Naive thymus-derived CD8-positive, alpha-beta T cell (primary cell): ENCODE measurements at places on chromosomes 5 and 9. TPM values are rescaled to one million over a fixed set of nuclear protein-coding genes. Genes with fewer than 3 reads are reported as not detected.

Gene DND1
- total RNA-seq: 3.4 TPM

Gene INSL6
- not detected for total RNA-seq

Gene CER1
- not detected for total RNA-seq

Gene ZFAND5
- 153 TPM for total RNA-seq

Gene C5orf52
- total RNA-seq: not detected

Gene APBB3
- total RNA-seq: 75.6 TPM

DNA sequence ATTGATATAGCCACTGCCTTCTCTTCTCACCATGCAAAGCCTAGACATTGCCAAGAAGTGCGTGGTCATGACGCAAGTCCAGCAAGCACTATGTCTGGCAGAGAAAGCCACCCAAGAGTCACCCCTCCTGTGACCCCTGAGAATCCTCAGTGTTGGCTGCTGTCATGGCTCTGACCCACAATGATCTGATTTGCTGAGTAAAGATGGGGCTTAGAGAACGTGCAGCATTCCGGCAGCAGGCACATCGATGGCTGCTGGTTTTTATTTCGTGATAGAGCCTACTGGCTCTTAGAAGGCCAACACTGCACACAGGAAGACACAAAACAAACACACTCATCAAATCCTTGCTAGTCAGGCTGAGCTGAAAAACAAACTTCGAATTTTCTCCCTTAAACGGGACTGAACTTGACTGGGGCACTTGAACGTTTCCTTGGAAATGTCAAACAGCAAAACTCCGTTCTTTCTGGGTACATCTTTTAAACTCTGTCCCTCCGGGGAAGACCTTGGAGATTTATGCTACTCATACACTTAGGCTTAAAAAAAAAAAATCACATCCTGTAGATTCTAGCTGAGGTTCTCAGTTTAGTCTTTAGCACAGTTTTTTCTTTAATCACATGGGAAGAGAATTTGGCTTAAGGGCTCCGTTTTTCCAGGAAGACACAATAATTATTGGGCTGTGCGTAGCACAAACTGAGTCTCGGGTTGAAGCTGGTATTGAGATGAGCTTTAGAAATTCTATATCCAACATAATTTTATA lies 88.2 kb upstream of the BASP1 start:
- H3K27me3 ChIP-seq: peaks cover 18% of the 10 kb centered on the region
- H3K36me3 ChIP-seq: no peaks in the 10 kb centered on the region
- DNase-seq: no peak
- no peak overlapping the region for H3K4me3 ChIP-seq

GRCh38 chr5:61412361-61412760 lies 80.3 kb downstream of the ZSWIM6 start:
- no peak overlapping the region for H3K27ac ChIP-seq
- no peak for DNase-seq
- no peaks in the 10 kb centered on the region for H3K36me3 ChIP-seq
- H3K27me3 ChIP-seq: no peaks in the 10 kb centered on the region
- H3K4me1 ChIP-seq: peaks cover 52% of the 10 kb centered on the region

DNA sequence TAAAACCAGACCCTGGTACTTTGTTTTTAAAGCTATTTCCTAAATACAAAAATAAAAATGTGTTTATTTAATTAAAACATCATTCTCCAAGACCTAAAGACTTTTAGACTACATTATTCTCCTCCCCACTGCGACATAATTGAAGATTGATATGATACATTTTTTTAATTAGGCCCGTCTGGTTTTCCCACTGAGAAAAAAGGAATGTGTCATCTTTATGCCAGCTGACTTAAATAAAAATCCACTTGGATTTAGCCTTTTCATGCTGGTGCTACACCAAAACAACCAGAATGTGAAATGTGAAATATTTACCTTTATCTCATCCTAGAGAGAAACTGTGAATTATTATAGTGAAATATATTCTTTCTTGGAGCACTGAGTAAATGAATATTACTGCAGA lies 155.5 kb upstream of the PPP1R2B start:
- H3K27ac ChIP-seq: no peak overlapping the region
- DNase-seq: no peak
- H3K4me1 ChIP-seq: no peaks in the 10 kb centered on the region
- peaks cover 1% of the 10 kb centered on the region for H3K36me3 ChIP-seq
- H3K4me3 ChIP-seq: no peak overlapping the region

DNA sequence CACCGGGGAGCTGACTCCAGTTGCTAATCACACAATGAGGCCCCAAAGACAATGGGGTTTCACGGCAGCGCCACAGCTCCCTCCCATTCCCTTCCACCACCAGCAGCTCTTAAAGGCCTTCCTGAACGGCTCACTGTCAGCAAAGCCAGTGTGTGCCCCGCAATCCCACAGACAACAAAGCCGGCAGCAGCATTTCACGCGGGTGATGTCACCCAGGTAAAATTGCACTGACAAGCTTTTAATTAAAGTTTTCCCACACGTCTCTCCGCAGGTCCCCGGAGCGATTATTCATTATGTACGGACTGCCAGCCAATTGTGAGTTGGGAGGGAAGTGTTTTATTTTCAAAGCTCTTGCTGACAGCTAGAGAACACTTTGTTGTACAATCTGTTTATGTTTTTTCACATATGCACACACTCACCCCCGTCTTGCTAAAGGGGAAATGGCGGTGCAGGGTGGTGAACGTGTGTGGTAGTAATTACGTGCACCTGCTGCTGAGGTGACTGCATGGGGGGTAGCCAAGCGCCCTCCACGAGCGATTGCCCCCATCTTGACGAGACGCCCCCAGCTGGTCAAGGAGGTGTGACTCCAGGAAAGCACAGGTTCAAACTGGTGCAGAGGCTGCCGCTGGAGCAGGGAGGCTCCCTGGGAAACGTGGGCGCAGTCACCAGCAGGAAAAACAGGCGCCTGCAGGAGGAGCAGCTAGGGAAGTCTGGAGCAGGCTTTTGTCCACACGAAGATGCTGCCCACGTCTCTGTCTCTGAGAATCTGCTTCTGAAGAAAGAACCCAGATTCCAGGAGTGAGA lies 65.0 kb downstream of the IRX2 start:
- no peaks in the 10 kb centered on the region for H3K36me3 ChIP-seq
- no peak overlapping the region for H3K27ac ChIP-seq
- no peaks in the 10 kb centered on the region for H3K4me1 ChIP-seq
- no peak for DNase-seq
- H3K4me3 ChIP-seq: no peak overlapping the region
- peaks cover 3% of the 10 kb centered on the region for H3K27me3 ChIP-seq

GRCh38 chr5:52799358-52799982 lies 11.8 kb downstream of the ITGA1 start:
- peak overlapping the region; percentile 95 for H3K4me3 ChIP-seq
- peaks cover 63% of the 10 kb centered on the region for H3K4me1 ChIP-seq
- H3K36me3 ChIP-seq: peaks cover 14% of the 10 kb centered on the region
- H3K27me3 ChIP-seq: no peaks in the 10 kb centered on the region
- peak overlapping the region; percentile 95 for H3K27ac ChIP-seq
- DNase-seq: no peak

DNA sequence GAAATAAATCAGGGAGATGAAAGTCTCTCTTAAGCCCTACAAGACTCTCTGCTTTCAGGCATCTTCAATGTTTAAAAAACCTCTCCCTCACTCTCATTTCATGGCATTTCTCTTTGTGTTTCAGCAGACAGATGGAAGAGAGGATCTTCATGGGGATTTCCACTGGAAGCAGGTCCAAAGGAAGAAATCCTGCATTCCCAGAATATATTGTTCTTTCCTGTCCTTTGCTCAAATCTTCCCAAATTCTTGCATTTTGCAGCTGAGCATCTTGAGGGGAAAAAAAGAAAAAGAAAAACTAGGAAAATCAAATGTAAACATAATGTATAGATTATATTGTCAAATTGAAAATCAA lies 382.2 kb downstream of the ENC1 start:
- H3K4me3 ChIP-seq: no peak overlapping the region
- H3K4me1 ChIP-seq: no peaks in the 10 kb centered on the region
- peaks cover 10% of the 10 kb centered on the region for H3K27me3 ChIP-seq
- no peak overlapping the region for H3K27ac ChIP-seq

DNA sequence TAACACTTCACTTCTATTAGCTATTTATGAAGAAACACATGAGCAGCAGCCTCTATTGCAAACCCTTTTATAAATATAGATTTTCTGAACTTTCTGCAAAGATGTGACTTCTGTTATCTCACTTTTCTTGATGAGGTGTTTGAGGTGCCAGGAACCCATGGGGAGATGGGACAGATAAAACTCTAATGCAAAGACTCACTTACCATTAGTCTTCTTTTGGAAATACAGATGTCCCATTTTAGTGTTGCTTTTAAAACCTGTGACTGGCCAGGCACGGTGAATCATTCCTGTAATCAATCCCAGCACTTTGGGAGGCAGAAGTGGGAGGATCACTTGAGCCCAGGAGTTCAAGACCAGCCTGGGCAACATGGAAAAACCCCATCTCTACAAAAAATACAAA lies 171.3 kb upstream of the GAS1 start:
- DNase-seq: no peak
- no peak overlapping the region for H3K27ac ChIP-seq
- no peaks in the 10 kb centered on the region for H3K4me1 ChIP-seq
- H3K4me3 ChIP-seq: no peak overlapping the region
- peaks cover 6% of the 10 kb centered on the region for H3K27me3 ChIP-seq
- H3K36me3 ChIP-seq: no peaks in the 10 kb centered on the region

- no peak for DNase-seq
- H3K4me1 ChIP-seq: peaks cover 41% of the 10 kb centered on the region
- H3K27me3 ChIP-seq: no peaks in the 10 kb centered on the region
- H3K4me3 ChIP-seq: no peak overlapping the region
- no peak overlapping the region for H3K27ac ChIP-seq
Observed at GRCh38 chr5:131996210-131997025, 15.0 kb downstream of the ACSL6 start.

GRCh38 chr5:172178991-172179989 lies 8.7 kb downstream of the STK10 start:
- H3K4me3 ChIP-seq: peak overlapping the region; percentile 100
- H3K4me1 ChIP-seq: peaks cover 92% of the 10 kb centered on the region
- H3K27me3 ChIP-seq: no peaks in the 10 kb centered on the region
- peaks cover 24% of the 10 kb centered on the region for H3K36me3 ChIP-seq

DNA sequence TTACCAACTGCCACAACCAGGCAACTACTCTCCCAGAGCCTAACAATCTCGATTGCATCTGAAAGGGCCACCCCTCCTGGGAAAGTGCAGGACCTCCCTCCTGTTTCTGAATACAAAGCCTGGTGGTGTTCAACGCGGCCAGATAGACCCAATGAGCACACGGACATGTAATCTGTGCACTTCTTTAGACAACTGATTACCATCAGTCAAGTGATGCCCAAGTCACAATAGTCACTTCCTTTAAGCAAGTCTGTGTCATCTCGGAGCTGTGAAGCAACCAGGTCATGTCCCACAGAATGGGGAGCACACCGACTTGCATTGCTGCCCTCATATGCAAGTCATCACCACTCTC lies 739 bp downstream of the C9orf72 start:
- no peaks in the 10 kb centered on the region for H3K36me3 ChIP-seq
- H3K4me1 ChIP-seq: peaks cover 21% of the 10 kb centered on the region
- peak overlapping the region; percentile 97 for H3K4me3 ChIP-seq

DNA sequence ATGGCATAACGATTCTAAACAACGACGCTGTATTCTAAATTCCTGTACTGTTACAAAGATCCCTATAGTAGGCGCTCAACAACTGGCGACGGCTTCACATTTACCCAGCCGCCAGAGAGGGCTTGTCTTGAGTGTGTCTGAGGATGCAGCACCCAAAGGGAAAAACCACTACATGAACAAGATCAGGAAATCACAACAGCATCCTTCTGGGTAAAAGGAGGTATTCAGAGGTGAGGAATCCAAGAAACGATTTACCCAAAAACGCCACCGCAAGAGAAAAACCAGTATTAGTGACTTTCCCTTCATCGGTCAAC lies 711 bp downstream of the TTC33 start:
- H3K4me1 ChIP-seq: peaks cover 13% of the 10 kb centered on the region
- no peaks in the 10 kb centered on the region for H3K36me3 ChIP-seq
- DNase-seq: peak; percentile 70
- H3K27ac ChIP-seq: no peak overlapping the region
- no peak overlapping the region for H3K4me3 ChIP-seq
- H3K27me3 ChIP-seq: no peaks in the 10 kb centered on the region

DNA sequence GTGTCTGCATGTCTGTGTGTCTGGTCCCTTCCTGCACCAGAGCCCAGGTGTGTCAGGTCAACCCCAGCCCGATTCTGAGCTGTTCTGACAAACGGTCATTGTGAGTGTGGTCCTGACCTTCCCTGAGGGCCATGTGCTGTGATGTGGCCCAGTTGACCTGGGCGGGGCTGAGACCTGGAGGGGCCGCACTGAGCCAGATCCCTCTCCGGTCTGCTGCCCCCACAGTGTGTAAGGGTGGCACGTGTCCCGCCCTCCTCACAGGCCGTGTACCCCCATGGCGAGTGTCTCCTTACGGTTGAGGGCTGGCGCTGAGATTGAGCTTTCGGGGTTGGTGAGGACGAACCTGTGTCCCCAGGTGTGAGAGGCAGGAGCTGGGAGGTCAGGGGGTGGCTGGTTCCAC lies 136.5 kb downstream of the MRPL36 start:
- H3K36me3 ChIP-seq: peaks cover 7% of the 10 kb centered on the region
- no peak overlapping the region for H3K4me3 ChIP-seq
- H3K27ac ChIP-seq: no peak overlapping the region
- no peak for DNase-seq
- peaks cover 8% of the 10 kb centered on the region for H3K4me1 ChIP-seq

DNA sequence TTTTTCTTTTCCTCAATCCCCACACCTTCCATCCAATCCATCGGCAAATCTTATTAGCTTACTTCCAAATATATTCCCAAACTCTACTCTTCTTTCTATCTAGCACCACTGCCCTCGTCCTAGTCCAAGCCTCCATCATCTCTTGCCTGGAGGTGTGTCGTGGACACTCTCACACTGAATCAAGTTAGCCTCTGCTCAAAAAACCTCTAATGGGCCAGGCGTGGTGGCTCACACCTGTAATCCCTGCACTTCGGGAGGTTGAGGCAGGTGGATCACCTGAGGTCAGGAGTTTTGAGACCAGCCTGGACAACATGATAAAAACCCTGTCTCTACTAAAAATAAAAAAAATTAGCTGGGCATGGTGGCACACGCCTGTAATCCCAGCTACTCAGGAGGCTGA lies 46.2 kb downstream of the PFDN1 start:
- peaks cover 34% of the 10 kb centered on the region for H3K36me3 ChIP-seq
- H3K4me3 ChIP-seq: no peak overlapping the region
- no peaks in the 10 kb centered on the region for H3K27me3 ChIP-seq
- peaks cover 38% of the 10 kb centered on the region for H3K4me1 ChIP-seq

DNA sequence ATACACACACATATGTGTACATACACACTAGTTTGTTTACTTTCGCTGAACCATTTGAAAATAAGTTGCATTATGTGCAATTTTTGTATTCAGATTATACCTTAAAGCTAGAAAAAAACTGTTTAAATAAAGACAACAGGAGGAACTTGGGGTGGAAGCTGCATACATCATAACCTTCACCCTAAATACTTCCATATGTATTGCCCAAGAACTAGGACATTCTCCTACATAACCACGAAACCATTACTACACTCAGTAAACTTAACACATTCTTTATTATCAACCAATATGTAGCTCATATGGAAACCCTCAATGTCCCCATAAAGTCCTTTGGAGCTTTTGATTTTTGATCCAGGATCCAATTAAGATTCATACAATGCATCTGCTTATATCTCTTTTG lies 83.3 kb downstream of the GIN1 start:
- peaks cover 5% of the 10 kb centered on the region for H3K36me3 ChIP-seq
- no peaks in the 10 kb centered on the region for H3K4me1 ChIP-seq
- no peak for DNase-seq
- H3K27me3 ChIP-seq: peaks cover 9% of the 10 kb centered on the region
- no peak overlapping the region for H3K4me3 ChIP-seq

GRCh38 chr9:72147676-72148075 lies 1.6 kb upstream of the GDA start:
- peaks cover 10% of the 10 kb centered on the region for H3K4me1 ChIP-seq
- no peaks in the 10 kb centered on the region for H3K36me3 ChIP-seq
- no peak overlapping the region for H3K27ac ChIP-seq
- peaks cover 43% of the 10 kb centered on the region for H3K27me3 ChIP-seq
- DNase-seq: no peak
- H3K4me3 ChIP-seq: no peak overlapping the region
